ENCODE measurements at places on chromosomes 1 and 21.

GRCh38 chr1:65539266-65540131 lies 119.0 kb downstream of the LEPR start:
- no peaks in the 10 kb centered on the region for H3K27me3 ChIP-seq
- no peak for DNase-seq
- H3K27ac ChIP-seq = no peak overlapping the region

GRCh38 chr1:67843331-67843730 lies 10.1 kb upstream of the GNG12 start:
- H3K27me3 ChIP-seq = no peaks in the 10 kb centered on the region
- no peak for DNase-seq
- no peak overlapping the region for H3K27ac ChIP-seq
- H3K4me1 ChIP-seq = peaks cover 3% of the 10 kb centered on the region
- H3K4me3 ChIP-seq = no peak overlapping the region

- no peaks in the 10 kb centered on the region for H3K27me3 ChIP-seq
- peaks cover 2% of the 10 kb centered on the region for H3K36me3 ChIP-seq
- no peak for DNase-seq
- peaks cover 18% of the 10 kb centered on the region for H3K4me1 ChIP-seq
Observed at GRCh38 chr21:42468491-42469131, 27.4 kb downstream of the RSPH1 start.

DNA sequence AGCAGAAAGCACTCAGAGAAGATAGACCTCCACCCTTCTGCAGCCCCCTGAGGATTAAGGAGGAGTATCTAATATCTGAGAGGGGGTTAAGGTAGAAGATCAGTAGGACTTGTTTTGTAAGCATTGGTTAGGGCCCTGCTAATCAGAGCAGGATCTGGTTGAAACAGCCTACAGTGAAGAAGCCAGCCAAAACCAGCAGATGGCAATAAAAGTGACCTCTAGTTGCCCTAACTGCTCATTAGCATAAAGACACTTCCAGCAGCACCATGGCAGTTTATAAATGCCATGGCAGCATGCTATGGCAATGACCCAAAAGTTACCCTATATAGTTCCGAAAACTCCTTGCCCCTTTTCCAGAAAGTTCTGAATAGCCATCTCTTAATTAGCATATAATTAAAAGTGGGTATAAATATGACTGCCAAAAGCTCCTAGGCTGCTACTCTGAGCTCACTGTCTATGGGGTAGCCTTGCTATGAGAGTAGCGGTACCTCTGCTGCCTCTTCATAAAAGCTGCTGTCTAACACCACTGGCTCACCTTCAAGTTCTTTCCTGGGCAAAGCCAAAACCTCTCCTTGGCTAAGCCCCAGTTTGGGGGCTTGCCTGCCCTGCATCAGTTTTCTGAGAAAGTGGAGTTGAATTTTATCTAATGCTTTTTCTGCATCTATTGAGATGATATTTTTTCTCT lies 254.2 kb downstream of the PAPPA2 start:
- H3K4me3 ChIP-seq = no peak overlapping the region
- DNase-seq = no peak
- no peaks in the 10 kb centered on the region for H3K36me3 ChIP-seq
- no peaks in the 10 kb centered on the region for H3K4me1 ChIP-seq
- H3K27me3 ChIP-seq = no peaks in the 10 kb centered on the region

GRCh38 chr1:192807211-192808162 lies 1.4 kb upstream of the RGS2 start:
- peak; percentile 79 for DNase-seq
- H3K4me1 ChIP-seq = peaks cover 3% of the 10 kb centered on the region
- H3K27me3 ChIP-seq = no peaks in the 10 kb centered on the region
- H3K36me3 ChIP-seq = peaks cover 25% of the 10 kb centered on the region

DNA sequence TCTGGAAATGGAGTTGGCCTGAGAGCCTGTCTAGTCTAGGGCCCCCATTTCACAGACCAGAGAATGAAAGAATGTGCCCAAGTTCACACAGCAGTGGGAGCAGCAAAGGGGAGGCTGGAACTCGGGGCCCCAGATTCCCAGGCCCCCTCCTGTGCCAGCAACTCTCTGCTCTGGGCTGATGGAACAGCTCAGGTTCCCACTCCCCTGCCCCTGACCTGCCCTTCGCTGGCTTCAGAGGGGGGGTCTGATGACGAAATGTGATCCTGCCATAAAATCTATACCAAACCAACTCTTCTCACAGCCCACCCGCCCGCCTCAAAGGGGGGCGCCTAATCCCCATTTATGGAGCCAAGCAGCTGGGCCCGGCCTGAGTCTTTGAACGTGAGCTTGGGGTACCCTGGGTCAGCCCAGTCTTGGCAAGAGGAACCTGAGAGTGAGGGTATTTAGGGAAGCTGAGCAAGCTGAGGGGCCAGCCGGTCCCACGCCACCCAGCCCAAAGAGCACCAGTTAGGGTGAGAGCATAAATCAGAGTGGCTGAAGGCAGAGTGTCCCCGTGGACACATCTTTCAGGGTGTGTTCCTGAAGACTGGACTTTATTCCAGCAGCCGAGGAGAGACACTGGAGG lies 65.0 kb downstream of the FOXD2 start:
- H3K27me3 ChIP-seq = peaks cover 45% of the 10 kb centered on the region
- peaks cover 2% of the 10 kb centered on the region for H3K4me1 ChIP-seq
- DNase-seq = no peak
- no peaks in the 10 kb centered on the region for H3K36me3 ChIP-seq

DNA sequence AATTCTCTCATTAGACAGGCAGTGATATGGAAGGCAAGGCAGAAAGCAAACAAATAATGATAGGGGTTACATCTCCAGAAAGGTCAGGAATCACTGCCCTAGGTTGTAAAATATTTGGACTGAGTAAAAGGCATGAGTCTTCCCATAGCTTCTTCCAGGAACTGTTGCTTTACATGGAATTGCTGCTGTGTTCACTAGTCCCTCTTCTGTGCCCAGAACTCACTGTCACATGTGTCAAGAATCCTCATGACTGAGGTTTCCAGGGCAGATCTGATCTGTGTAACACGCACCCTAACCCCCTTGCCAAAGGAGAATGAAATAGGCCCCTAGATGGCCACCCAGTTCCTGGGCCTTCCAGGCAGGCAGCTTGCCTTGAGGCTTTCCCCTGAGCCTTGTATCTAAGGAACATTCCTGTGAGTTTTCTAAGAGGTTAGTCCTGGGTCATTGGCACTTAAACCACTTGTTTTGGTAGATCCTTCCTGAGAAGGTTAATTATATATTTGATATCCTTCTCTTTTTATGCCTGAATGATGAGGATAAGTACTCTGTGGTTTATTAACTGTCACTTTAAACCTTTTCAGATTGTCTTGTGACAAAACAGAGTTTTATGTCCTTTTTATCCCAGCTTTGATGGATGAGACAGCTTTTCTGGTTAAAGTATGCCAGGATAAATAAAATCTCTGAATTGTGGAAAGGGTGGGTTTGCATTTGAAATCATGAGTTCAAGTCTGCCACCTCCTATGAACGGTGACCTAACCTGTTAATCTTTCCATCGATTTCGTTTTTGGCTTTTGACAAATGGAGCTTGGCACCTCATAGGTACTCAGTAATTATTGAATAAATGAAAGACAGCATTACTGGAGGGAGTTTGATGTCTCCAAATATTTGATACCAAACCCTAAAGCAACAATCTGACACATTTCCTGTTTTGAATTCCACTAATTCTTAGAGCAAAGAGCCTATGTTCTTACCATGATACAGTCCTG lies 163.3 kb downstream of the DHRS3 start:
- peaks cover 14% of the 10 kb centered on the region for H3K4me1 ChIP-seq
- H3K36me3 ChIP-seq = peaks cover 6% of the 10 kb centered on the region
- H3K27ac ChIP-seq = peak overlapping the region; percentile 18
- peak; percentile 28 for DNase-seq
- H3K27me3 ChIP-seq = no peaks in the 10 kb centered on the region
- no peak overlapping the region for H3K4me3 ChIP-seq

All from mesenchymal stem cell (in vitro differentiated cells and primary cell).